ENCODE measurements at places on chromosomes 16 and 17. TPM values are rescaled to one million over a fixed set of nuclear protein-coding genes. Genes with fewer than 3 reads are reported as not detected.

GRCh38 chr17:49635121-49635520, 42.8 kb downstream of the SPOP start:
- no peak overlapping the region for H3K27ac ChIP-seq
- no peak overlapping the region for H3K4me3 ChIP-seq
- no peaks in the 10 kb centered on the region for H3K27me3 ChIP-seq
- DNase-seq: no peak
- peaks cover 15% of the 10 kb centered on the region for H3K36me3 ChIP-seq
- H3K4me1 ChIP-seq: peaks cover 13% of the 10 kb centered on the region

The CHST4 gene
- not detected for total RNA-seq

The THOC6 gene
- total RNA-seq: 59.1 TPM

The XYLT1 gene
- total RNA-seq: 15.7 TPM

The SP2 gene
- total RNA-seq: 16.5 TPM

DNA sequence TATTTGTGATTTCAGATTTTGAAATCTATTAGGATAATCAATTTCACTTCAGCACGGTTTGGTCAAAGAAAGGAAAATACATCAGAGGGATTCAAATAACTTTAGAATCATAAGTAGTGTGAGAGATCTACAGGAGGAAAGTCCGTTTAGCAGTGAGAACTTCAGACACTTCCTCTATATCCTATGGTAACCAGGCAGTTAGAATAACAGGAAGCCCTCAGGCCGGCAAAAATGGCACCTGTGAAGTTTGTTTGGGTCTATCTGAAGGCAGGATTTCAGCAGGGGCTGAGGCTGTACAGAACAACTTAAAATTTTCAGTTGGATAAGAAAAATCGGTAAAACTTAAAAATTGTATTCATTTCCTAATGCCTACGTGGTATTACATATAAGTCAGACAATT, 24.9 kb downstream of the KCNJ16 start:
- no peaks in the 10 kb centered on the region for H3K36me3 ChIP-seq
- peaks cover 2% of the 10 kb centered on the region for H3K4me1 ChIP-seq
- no peak for DNase-seq
- no peak overlapping the region for H3K4me3 ChIP-seq

- no peak overlapping the region for H3K27ac ChIP-seq
- H3K4me1 ChIP-seq: no peaks in the 10 kb centered on the region
- no peak for DNase-seq
- no peaks in the 10 kb centered on the region for H3K36me3 ChIP-seq
Observed at GRCh38 chr17:33572615-33573014, 279.5 kb upstream of the ASIC2 start.

GRCh38 chr17:8256291-8256690, 7.2 kb downstream of the PFAS start:
- H3K4me3 ChIP-seq: no peak overlapping the region
- no peaks in the 10 kb centered on the region for H3K27me3 ChIP-seq
- no peak overlapping the region for H3K27ac ChIP-seq
- DNase-seq: no peak
- H3K4me1 ChIP-seq: no peaks in the 10 kb centered on the region
- peaks cover 52% of the 10 kb centered on the region for H3K36me3 ChIP-seq

GRCh38 chr17:37405955-37406634, 541 bp downstream of the ACACA start:
- peaks cover 42% of the 10 kb centered on the region for H3K4me1 ChIP-seq
- no peak for DNase-seq
- peak overlapping the region; percentile 92 for H3K27ac ChIP-seq
- peak overlapping the region; percentile 97 for H3K4me3 ChIP-seq
- H3K36me3 ChIP-seq: peaks cover 57% of the 10 kb centered on the region

- H3K27me3 ChIP-seq: no peaks in the 10 kb centered on the region
- peaks cover 3% of the 10 kb centered on the region for H3K4me1 ChIP-seq
- H3K27ac ChIP-seq: no peak overlapping the region
- no peak for DNase-seq
- no peak overlapping the region for H3K4me3 ChIP-seq
Observed at GRCh38 chr17:75573994-75574393, 13.6 kb upstream of the MYO15B start.

The TBC1D24 gene
- total RNA-seq: 19.6 TPM

The HSF4 gene
- total RNA-seq: 33.9 TPM

DNA sequence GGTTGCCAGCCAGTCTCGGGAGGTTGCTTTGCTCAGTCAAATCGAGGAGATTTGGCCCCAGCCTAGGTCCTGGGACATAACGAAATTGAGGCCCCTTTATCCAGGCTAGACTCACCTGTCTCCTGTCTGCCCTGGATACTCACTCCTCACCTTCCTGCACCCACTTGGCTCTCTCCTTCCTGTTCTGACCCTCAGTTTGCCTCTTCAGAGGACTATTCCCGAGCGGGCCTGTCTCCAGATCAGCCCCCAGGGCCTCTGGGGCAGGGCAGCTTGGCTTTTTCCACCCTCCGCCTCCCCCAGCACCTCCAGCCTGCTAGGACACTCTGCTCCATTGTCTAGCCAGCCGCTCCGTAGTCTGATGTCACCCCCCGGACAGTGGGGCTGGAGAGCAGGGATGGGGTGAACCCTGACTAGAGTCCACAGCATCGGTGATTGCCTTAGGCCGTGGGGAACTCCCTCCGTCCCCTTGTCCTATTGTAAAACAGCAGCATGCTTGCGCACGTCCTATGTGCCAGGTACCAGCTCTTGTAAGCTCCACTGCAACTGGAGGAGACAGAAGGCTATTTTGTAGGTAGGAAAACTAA, 8.8 kb downstream of the WFIKKN2 start:
- no peak overlapping the region for H3K4me3 ChIP-seq
- no peaks in the 10 kb centered on the region for H3K4me1 ChIP-seq
- H3K27ac ChIP-seq: no peak overlapping the region
- no peak for DNase-seq
- H3K27me3 ChIP-seq: peaks cover 2% of the 10 kb centered on the region
- H3K36me3 ChIP-seq: no peaks in the 10 kb centered on the region

Data from activated T-helper 2 cell treated with anti-CD3 and anti-CD28 coated beads, Interferon-gamma antibody, Interleukin-2, Interleukin-4, amounts not matched to agents 10 μg/mL and 5 μg/mL and 100 μg/mL, durations not matched to agents 14 hours and 24 hours and 36 hours (primary cell).